ENCODE measurements at places on chromosomes 1 and 21.

DNA sequence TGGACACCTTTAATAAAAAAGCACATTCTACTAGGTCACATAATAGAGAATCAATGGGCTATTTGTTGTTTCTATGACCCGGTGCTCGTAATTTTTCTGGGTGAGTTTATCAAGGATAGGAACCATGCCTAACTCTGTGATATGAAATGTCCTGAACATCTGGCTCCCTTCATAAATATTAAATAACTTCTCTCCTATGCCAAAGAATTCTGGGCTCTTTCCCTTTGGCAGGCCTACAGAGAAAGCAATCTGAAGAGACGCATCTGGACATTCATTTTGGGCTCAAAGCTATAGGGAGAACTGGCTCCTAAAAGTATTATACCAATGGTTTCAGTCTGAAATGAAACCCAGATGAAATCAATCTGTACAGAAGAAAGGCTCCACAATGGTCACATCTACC, 38.8 kb upstream of the ANGPTL7 start:
- no peak for DNase-seq

DNA sequence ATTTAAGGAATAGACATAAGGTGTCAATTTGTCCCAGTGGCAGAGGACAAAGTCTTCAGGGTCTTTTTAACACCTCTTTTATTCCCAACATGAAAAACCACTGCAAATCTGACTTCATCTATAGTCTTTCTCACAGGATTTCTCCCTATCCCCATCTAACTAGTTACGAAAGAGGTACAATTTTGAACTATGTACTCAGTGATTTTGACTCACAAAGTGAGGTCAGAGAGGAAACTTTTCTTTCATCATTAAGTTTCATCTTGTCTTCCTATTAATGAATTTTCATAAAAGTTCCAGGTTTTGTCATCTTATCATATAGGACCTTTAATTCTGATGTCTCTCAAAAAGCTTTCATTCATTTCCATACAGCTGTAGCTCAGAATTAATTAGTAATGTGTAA, 63.3 kb downstream of the ASH1L start:
- no peak for DNase-seq

- DNase-seq: no peak
Observed at GRCh38 chr21:19463966-19464365, 1060.4 kb upstream of the TMPRSS15 start.

DNA sequence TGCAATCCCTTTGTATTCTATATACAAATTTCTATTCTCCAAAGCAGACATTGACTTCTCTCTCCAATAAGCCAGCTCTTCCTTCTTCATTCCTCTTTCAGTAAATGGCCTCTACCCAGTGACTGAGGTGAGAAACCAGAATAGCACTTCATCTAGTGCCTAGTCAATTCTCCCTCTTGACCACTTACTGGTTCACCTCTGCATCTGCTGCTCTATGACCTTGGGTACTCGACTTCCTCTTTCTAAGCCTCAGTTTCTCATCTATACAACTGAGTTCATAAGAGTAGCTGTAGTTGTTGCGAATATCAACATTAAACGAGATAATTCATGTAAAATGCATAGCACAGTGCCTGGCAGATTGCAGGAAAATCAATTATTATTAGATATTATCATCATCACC, 12.4 kb downstream of the LYST start:
- DNase-seq: no peak

DNA sequence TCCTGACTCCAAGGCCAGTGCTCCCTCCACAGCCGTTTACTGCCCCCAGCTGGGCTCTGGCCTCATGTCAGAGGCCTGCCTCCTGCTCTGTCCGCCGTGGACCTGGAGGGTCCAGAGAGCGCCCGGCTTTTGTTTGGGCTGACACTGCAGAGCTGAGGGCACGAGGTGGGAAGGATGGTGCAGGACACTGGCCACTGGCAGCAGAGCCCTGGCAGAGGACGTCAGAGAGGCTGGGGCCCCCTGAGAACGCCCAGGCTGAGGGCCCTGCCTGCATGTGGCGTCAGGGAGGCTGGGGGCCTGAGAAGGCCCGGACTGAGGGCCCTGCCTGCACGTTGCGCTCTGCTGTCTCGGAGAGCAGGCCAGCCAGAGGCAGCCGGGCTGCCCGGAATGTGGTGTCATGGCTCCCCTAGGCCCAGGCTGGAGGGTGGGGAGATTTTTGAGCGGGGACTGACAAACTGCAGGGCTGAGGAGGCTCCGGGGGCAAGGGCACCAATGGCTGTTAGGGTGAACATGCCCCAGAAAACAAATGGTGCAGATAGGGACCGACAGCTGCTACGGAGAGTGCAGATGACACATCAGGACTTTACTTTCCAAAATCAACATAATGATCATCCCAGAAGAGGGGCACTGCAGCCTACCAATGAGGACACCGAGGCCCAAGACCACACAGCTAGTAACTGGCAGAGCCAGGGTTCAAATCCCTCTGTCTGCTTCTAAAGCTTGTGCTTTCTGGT, 31.7 kb downstream of the SLC66A1 start:
- no peak for DNase-seq

GRCh38 chr1:116498789-116499628, 71.8 kb downstream of the CD58 start:
- no peak for DNase-seq

DNA sequence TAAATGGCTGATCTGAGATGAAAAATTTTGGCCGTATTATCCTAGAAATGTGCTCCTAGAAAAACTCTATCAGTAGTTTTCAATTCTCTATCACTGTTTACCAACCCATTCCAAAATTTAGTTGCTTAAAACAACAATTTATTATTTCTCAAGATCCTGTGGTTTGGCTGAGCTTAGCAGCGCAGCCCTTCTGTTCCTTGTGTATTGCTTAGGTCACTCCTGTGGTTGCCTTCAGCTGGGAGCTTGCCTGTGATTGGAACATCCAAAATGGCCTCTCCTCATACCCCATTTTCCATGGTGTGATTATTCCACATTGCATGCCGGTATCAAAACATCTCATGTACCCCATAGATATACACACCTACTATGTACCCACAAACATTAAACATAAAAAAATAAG, 22.8 kb upstream of the STUM start:
- DNase-seq: no peak

DNA sequence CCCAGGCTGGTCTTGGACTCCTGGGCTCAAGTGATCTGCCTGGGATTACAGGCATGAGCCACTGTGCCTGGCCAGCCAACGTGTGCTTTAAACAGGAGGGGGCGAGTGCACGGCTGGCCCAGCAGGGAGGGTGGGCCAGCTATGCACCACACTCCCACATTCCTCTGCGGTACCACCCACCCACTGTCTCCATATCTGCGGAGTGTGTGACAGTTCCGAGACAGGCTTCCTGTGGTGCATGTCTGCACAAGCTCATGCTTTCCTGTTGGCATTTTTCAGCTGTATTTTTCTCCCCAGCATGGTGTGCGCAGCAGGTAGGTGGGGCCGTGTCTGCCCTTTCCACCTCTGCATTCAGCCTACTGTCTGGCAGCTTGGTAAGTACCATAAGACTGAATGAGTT, 183.3 kb downstream of the AJAP1 start:
- no peak for DNase-seq

DNA sequence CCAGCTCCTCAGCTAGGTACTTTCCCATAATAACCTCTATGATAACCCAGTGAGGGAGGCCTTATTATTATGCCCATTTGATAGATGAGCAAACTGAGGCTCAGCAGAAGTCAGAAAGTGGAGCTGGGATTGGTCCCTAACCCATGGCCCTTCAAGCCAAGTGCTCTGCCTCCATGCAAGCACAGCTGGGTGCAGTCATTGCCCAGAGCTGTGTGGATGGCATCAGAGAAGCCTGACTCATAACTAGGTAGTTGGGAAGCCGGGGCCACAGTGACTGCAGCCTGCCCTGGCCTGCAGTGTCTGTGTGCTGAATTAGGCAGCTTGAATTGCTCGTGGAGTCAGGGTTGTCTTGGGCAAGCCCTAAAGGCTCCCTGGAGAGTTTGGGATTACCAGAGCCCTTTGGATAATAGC, 89.9 kb upstream of the SLC2A1 start:
- DNase-seq: no peak

DNA sequence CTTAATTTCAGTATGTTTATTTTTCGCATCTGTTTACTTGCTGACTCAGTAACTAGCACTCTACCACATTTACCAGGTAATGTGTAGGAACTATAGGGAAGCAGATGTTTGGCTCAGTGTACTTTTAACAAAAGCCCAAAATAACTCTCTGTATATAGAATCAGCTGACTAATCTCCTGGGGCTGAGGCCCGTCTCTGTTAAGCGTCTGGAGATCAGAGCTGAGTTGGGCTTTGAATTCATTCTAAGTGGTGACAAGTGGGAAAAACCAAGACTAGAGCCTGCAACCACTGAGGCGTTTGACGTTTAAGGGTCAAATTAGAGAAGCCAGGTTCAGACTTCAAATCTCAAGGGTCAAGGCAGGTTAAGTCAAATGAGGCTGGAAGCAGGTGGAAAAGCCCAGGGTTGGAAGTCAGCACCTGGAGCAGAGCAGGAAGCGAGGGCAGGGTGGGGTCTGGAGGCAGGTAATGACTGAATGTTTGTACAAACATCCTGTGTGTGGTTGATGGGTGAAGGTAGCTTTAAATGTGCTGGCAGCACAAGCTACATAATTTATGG, 56.8 kb upstream of the LYST start:
- no peak for DNase-seq

GRCh38 chr1:27517301-27517700, 27.3 kb upstream of the WASF2 start:
- no peak for DNase-seq
